ENCODE measurements at places on chromosomes 11 and 22.

GRCh38 chr11:20327377-20327935 is 36.1 kb upstream of the HTATIP2 start:
- DNase-seq: no peak

- DNase-seq: no peak
Measured at GRCh38 chr11:103898577-103899336, 137.7 kb upstream of the DDI1 start.

DNA sequence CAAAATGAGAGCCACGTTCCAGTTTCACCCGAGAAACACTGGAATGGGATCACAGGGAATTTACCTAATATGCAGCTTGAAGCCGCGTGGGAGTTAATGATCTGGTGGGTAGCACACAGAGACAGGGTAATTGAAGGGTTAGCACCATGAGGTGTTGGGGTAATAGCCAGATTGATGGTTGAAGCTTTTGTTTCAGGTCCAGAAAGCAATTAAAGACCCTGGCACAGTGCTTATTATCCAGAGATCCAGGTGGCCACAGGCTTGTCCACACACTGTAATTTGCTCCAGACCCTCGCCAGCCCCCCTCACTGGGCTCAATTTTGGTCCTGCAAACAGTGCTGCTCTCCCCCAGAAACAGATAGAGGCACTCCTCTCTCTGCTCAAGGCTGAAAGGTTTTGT is 282.5 kb upstream of the ISX start:
- no peak for DNase-seq

DNA sequence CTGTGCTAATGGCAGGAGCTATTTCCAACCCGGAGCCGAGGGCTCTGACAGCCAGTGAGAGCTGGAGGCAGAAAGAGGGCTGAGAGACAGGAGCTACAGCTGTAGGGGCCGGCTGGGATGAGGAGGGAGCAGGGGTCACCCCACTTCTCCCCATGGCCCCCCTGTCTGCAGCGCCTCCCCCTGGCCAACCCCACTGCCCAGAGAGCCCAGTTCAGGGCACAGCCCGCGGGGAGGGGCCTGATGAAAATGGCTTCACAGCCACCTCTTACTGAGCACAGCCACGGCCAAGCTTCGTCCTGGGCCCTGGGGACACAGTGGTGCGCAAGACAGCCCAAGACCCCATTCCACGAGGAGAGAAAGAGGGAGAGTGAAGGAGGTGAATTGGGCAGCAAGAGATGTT is 27.9 kb downstream of the RPL3 start:
- no peak for DNase-seq

Data from activated CD8-positive, alpha-beta memory T cell treated with anti-CD3 and anti-CD28 coated beads, Interleukin-2, amount 50 U/mL, for 48 hours (primary cell).